ENCODE measurements at places on chromosomes 12 and 14.

DNA sequence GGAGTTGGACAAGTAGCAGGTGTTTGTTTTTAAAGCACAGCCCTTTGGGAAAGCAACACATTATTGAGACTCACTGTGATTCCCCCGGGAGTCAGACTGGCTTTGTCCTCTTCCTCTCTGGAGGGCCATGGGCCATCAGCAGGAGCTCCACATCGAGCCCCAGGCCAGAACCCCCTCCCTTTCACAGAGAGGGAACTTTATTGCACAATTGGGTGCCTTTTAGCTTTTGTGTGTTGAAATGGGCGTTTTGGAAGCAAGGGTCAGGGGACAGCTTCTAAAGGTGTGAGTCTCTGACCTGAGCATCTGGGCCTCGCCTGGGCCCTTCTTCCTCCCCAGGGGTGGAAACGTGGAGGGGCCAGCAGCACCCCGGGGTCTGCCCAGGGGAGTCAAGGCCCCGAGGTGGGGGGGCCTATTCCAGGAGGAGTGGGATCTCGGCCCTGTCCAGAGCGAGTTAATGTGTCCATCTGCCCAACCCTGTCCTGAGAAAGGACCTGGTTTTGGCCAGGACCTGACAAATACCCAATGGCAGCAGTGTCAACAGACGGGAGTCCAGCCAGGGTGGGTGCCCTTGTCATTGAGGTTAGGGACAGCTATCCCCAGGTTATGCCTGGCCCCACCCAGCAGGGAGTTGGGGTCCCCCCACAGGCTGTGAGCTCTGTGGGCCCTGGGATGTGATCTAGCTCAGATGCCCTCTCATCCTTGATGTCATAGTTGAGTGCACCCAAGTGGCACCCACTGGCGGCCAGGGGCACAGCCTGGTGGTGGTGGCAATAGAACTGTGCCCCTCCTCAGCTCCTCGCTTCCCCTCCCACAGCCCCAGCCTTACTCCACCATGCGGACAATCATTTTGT, 37.1 kb downstream of the SLC8B1 start:
- DNase-seq, result no peak

GRCh38 chr12:33184161-33184560, 255.5 kb downstream of the SYT10 start:
- no peak for DNase-seq

GRCh38 chr12:15584366-15585041, 204.7 kb downstream of the EPS8 start:
- no peak for DNase-seq

DNA sequence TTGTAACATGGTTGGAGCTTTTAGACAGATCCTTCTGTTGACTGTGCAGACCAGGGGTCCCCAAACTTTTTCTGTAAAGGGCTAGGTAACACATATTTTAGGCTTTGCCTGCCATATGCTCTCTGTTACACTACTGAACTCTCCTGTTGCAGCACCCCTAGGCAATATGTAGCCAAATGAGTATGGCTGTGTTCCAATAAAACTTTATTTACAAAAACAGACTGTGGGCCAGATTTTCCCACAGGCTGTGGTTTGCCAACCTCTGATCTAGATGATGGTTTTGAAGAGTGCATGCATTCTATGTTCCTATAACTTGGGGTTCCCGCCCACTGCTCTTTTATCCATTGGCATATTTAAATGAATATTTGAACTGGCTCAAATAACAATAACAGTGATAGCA, 180.3 kb upstream of the VASH1 start:
- no peak for DNase-seq

- DNase-seq, result no peak
Measured at GRCh38 chr14:104866451-104867370, 1.6 kb downstream of the CEP170B start.

DNA sequence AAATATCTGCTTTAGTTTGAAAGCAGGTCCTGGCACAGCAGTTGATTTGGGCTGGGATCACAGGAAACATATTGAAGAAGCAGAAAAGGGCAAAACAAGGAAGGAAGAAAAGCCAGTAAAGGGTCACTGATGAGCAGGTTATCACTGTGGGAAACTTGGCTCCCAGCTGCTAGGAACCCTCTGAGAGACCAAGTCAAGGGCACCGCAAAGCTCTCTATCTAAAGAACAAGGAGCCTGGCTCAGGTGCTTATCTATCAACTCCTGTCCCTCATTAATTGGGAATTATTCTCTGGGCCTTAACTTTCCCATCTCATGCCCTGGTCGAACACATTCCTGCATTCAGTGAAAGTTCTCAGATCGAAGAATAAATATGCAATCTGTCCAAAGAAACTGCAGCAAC, 450.9 kb upstream of the RPL10L start:
- no peak for DNase-seq

GRCh38 chr12:117760990-117761389, 207.8 kb downstream of the KSR2 start:
- DNase-seq, result no peak

DNA sequence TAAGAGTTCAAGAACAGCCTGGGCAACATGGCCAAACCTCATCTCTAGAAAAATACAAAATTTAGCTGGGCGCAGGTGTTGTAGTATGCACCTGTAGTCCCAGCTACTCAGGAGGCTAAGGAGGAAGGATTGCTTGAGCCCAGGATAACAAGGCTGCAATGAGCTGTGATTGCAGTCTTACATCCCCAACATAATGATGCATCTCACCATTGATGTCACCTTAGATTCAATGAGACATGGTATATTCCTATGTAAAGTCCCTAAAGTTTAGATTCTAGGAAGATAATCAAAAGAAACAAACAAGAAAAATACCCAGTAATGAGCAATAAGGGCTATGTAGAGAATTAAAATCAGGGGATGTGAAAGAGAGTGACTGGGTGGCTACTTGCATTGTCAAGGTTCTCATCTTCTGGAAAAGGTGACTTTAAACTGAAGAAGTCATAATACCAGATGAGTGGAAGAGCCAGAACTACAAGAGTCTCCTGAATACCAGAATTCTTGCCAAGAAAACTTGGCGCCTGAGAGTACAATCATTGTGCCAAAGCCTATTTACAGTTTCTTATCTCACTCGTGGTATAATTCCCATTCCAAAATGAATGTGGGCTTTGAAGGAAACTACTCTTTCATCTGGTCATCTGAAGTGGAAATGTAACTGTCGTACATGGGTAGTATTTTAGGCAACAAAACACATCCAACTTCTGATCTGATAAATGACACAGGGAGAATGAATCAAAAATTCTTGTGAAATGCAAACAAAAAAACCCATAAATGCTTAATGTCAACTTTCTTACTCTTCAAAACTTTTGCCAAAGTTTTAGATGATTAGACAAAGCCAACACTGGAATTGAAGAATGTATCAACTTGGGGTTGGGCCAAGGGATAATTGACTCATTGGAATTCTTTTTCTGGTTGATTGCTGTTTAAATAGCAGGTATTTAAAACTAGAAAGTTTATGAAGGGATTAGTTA, 81.1 kb upstream of the ST8SIA1 start:
- no peak for DNase-seq

DNA sequence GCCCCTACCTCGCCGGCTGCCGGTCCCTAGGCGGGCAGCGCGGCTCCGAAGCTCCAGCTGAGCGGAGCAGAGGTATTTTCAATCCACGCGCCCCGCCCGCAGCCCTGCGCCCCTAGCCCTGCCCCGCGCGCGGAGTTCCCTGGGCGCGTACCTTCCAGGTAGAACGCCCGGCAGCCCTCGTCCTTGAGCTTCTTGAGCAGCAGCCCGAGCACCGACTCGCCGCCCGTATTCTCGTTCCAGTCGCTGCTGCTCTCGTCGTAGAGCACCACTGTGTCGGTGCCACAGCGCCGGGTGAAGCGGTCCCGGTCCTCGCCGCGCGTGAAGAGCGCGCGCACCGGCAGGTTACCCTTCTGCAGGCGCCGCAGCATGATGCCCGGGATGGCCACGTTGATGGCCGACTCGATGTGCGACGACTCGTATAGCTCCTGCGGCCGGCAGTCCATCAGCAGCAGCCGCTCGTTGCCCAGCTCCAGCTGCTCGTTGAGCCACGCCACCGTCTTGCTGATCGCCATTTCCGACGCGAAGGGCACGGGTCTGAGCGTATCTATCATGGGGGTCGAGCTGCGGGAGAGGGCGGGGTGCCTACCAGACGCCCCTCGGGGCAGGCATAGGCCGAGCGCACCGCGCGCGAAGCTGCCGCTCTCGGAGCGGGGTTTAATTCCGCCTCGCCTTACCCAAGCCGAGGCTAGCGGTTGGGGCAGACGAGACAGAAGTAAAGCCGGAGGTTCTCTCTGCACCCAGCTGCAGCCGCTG, 636 bp downstream of the DUSP6 start:
- DNase-seq, result peak; percentile 74

DNA sequence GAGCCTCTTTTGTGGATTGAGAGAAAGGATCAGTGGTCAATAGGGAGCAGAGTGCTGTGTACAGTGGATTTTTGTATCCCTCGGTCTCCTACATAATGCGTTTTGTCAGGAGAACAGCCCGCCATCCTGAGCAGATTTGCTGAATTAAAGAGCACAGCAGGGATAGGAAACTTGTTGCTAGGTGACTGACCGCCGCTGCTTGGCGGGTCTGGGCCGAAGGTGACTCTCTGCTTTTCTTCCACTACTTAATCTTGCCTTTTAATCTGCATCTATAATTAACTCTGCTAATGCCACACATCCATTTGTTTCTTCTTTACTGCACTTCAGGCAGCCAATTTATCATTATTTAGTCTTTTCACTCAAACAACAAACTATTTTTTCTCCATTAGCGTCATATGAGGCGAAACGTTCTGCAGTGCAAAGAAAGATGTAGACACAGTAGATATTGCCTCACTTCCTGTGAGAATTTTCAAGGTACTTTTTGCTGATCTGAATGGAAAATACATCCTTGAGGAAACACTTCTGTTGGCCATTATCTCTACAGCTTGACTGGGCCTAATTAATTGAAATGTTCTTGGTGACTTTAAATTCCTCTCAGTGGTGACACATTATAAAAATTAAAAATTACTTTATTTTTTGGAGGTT, 108.0 kb downstream of the PPM1A start:
- DNase-seq, result no peak

DNA sequence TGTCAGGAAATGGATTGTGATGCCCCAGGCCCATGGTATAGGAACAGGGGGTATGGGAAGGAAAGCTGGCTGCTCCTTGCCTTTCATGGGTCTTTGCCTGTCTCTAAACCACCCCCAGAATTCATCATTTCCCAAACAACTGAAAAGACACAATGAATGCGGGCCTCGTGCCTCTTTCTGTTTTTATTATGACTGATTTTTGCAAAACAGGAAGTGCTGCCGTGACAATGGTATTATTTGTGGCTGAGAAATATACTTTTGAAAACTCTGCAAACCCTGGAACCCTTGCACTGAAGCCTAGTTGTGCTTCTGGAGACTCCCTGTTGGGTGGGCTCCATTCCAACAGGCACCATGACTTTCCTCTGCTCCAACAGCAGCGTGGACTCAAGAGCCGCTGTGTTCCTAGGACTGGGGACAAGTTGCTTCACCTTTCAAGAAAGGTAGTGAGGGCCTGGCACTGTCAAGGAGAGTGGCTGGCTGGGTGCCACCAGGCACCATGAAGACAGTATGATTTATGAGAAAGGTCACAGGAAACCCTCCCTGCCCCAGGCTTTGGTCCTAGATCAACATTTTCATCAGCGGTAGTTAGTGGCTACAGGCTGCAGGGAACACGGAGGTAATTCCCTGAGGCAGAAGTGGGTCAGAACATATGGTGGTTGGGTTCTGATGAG, 4.8 kb upstream of the DGLUCY start:
- DNase-seq, result no peak

- no peak for DNase-seq
Measured at GRCh38 chr14:102497998-102498677, 11.4 kb downstream of the ANKRD9 start.

GRCh38 chr12:65152596-65152995, 16.8 kb upstream of the LEMD3 start:
- DNase-seq, result no peak

DNA sequence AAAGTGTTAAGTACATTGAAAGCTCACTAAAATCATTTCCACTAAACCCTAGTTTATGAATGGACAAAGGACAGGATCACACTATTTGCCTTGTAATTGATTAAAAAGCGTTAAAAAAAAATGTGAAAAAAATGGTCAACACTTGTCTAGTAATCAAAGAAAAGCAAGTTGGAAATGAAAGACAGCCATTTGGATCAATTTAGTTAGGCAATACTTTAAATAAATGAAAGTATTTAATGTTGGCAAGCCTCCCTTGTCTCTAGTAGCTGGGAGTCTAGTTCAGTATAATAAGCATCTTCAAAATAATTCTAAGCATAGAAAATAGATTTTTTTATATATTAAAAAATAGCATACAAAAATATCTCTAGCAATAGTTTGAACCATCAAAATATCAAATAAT, 14.2 kb upstream of the CNIH1 start:
- DNase-seq, result no peak

- DNase-seq, result no peak
Measured at GRCh38 chr12:111628505-111629260, 29.6 kb upstream of the ATXN2 start.

DNA sequence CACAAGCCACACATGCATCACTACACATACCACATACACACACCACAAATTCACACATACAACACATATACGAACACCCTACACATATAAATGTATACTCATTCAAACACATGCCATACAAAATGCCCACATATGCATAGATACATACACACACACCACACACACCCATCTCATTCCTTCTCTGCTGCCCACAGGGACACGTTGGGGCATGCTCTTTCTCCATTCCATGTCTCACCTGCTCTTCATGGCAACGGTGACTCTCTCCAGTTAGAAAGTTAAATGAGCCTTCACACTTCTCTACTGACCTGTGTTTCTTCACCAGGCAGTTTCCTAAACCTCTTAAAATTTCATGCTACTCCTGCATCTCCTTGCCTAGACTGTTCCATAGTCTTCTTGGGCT, 1194.8 kb downstream of the BCL11B start:
- no peak for DNase-seq

- DNase-seq, result no peak
Measured at GRCh38 chr14:89139404-89140247, 277.4 kb downstream of the FOXN3 start.

DNA sequence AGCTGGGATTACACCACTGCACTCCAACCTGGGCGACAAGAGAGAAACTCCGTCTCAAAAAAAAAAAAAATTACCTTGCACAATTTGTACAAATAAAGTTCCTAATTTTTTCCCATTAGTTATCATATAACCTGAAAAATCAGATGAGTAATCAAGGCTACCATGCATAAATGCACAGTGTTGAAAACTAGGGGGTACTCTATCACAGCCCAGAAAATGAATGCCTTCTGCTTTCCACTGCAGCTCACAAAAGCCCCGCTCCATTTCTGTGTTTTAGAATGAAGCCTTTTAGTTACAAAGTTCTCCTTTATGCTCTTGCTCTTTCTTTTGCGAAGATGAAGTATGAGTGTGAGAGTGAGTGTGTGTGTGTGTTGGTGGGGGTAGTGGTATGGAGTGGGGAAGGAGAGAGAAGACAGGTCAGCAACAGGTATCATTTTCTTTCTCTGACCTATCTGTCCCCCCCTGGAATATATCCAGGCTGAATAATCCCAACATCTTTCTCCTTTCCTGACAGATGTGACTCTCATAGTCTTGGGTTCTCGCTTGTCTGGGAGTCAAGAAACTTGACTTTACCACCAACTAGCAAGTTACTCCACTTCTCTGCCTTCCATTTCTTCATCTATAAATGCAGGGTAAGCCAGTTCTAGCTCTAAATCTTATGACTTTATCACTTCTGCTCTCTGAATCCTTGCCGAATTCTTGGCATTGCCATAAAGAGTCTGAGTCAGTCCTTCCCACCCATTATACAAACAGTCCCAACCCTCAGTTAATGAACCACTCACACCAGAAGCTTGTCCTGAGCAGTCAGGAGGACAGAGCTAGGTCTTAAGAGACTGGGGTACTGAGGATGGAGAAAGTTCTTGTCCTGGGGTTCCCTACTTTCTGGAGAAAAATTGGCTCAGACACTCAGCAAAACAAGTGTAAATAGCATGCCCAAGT, 16.1 kb downstream of the BIN2 start:
- DNase-seq, result no peak

- DNase-seq, result no peak
Measured at GRCh38 chr12:101256266-101256665, 23.6 kb upstream of the UTP20 start.

Data from right forelimb (tissue), 1 donor.